ENCODE measurements at places on chromosomes 13 and 19.
A peak's percentile ranks its signal among the peaks of the same experiment; 100 is the strongest.

- no peak for DNase-seq
These were observed 15.6 kb downstream of the NAA16 start for GRCh38 chr13:41326661-41327060.

DNA sequence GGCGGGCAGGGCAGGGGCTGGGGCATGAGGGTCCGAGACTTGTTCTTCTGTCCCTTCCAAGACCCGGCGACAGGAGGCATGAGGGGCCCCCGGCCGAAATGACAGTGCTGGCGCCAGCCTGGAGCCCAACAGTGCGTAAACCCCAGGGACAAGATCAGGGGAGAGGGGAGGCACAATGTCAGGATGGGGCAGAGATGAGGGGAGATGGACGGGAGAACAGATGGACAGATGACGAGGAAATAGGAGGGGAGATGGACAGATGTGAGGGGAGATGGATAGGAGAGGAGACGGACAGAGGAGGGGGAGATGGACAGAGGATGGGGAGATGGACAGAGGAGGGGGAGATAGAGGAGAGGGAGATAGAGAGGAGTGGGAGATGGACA lies 518 bp downstream of the FLT3LG start:
- DNase-seq, result no peak

GRCh38 chr19:55525289-55526101 lies 11.4 kb downstream of the SBK2 start:
- no peak for DNase-seq

GRCh38 chr19:15128162-15128770 lies 21.1 kb downstream of the SYDE1 start:
- DNase-seq, result no peak

DNA sequence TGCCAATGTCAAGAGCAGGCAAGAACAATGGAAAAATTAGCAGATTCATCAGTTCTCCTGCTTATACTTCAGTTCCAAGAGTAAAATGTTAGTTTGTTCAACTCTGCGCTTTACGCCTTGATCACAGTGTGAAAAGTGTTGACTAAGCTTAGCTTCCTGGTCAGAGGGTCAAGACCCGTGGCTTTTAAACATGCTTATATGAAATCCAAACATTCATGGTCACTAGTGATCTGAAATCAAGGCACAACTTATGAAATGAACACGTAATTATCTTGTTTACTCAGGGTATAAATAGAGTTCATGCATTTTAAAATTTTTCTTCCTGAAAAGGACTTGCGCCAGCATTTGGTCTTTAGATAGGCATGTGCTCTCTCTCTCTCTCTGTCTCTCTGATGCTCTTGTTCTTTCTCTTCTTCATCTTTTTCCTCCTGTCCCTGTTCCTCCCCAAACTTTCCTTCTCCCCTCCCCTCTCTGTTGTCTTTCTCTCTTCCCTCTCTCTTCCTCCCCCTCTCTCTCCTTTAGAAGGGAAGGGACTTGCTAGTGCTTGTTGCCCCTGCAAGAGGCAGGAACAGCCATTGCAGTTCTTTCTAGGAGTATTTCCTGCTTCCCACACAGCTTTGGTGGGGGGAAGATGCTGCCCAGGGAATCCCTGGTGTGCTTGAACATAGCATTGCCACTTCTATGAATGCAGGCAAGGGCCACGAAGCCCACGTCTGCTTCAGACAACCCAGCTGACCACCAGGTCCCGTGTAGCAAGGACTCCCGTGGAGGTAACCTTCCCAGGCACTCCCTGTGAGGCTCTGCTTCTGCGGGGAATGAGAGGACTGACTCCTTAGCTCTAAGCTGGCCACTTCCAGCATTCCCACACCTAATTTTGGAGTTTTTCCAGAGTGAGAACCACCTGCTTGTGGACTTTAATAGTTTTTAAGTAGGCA lies 7.1 kb upstream of the ZNF536 start:
- no peak for DNase-seq

DNA sequence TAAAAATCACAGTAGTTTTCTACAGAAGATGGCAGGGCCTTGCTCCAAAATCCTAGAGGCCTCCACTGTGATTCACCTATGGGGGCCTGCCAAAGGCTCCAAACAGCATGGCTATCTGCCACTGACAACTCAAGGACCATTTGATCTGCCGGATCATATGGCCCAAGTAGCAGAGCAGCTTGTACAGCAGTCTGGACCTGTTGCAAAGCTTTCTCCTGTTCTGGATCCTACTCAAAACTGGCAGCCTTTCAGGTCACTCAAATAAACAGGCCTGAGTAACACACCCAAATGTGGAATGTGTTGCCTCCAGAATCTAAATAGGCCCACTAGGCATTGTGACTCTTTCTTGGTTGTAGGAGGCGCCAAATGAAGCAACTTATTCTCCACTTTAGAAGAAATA lies 1049.3 kb downstream of the PCDH9 start:
- no peak for DNase-seq

DNA sequence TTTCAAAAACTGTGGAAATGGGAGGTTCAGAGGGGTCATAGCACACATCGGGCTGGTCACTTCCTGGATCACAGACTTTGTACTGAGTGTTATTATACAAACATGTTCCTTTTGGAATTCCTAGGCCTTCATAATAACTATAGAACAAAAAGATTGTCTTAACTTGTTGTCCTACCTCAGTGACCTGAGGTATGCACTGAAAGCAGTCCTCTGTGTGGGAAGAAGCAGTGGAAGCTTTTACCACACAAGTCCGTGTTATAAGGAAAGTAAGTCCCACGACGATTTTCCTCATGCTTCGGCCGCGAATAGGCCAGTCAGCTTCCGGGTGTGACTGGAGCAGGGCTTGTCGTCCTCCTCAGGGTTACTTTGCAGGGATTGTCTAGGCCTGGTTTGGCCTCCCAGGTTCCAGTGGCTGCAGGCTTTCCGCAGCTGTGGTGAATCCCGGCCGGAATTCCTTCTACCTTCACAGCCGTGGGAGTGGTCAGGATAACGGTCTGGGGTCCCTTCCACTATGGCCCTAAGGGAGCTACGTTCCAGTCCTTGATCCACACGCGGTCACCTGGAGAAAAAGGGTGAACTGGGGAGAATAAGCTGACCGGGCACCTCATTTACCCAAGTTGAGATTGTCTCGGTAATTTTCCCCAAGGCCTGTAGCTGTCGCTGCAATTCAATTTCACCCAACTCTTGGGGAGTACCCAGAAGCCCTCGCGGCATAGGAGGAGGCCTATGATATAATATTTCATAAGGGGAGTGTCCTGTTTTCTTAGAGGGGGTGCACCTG lies 16.0 kb downstream of the NAPSA start:
- DNase-seq, result no peak

- DNase-seq, result no peak
These were observed 8.9 kb upstream of the VSTM2B start for GRCh38 chr19:29516821-29517395.

- no peak for DNase-seq
These were observed 1.7 kb downstream of the B3GNT8 start for GRCh38 chr19:41425174-41426115.

DNA sequence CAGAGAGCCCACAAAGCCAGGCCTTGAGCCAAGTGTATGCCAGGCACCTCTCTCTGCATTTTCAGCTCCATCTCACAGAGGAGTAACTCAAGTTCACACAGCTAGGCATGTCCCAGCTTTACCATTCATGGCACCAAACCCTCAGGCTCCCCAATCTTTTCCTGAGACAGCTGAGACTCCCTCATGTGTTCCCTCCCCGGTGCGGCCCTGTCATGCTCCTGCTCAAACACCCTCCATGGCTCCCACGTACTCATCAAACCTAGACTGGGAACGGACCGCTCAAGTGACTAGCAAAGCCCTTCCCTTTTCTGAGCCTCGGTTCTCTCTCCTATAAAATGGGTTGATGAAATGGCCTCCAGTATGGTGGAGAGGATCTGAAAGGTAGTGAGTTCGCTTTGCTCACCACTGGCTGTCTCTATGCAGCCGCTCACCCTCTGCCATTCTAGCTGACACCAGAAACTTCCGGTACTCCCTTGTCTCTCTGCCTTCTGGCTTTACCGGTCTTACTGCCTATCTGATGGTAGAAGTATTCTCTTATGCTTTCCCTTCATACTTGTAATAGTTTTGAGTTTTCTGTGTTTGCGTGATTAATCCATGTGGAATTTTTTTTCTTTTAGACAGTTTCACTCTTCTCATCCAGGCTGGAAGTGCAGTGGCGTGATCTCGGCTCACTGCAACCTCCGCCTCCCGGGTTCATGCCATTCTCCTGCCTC lies 7.8 kb upstream of the SLC44A2 start:
- DNase-seq, result no peak

DNA sequence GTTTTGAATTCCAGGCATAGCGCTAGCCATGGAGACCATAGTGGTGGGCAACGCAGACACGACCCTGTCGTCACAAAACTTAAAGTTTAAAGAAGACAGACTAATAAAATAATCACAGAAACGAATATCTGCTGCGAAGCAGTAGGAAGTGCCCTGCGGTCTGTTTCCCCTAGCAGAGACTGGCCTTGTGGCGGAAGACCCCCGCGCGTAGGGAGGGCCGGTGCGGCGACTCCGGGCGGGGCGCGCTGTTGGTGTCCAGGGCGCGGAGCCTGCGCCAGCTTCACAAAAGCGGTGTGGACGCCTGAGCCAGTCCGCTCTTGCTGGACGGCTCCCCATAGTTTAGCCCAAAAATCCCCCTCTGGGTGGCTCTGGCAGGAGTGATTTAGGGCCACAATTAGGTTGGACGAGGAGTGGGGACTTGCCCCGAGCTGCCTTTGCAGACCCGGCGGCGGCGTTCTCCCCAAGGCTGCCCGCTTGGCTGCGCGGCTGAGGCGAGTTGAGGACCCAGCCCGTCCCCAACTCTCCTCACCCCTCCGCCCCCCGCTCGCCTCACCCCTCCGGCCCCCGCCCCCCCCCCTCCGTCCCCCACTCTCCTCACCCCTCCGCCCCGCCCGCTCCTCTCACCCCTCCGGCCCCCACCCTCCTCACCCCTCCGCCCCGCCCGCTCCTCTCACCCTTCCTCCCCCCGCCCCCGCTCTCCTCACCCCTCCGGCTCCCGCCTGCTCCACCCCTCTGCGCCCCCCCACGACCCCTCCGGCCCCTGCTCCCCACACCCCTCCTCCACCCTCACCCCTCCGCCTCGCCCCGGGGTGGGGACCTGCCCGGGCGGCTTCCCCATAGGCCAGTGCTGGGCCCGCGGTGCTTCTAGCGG lies 14.2 kb upstream of the LATS2 start:
- DNase-seq, result no peak

- DNase-seq, result no peak
These were observed 20.9 kb downstream of the ZNF536 start for GRCh38 chr19:30393046-30393445.

DNA sequence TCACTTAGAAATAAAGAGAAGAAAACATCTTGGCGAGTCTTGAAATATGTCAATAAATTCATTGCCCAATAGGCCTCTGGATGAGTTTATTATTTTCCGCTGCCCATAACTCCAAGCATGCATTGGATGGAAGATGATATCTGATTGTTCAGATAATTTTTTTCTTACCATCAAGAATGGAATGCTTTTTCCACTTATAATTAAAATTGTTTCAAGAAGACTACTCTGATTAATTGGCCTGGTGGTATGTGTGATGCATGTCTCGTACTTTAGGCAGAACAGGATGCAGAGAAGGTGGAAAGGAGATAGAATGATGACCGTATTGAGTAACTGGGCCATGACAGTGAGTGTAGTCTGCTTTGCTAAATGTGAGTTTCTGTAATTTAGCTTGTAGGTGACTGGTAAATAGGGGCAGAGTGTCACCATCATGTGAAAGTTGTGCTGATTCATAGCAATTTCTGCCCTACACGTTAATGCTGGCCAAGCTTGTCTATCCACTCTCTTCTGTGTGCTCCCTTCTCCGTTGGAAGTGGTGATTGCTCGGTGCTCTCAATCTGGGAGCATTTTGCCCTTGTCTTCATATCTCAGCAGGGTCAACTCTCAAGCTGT lies 13.5 kb upstream of the SPATA13 start:
- no peak for DNase-seq

GRCh38 chr13:91346850-91347201 lies 661 bp upstream of the MIR17HG start:
- peak; percentile 66 for DNase-seq

DNA sequence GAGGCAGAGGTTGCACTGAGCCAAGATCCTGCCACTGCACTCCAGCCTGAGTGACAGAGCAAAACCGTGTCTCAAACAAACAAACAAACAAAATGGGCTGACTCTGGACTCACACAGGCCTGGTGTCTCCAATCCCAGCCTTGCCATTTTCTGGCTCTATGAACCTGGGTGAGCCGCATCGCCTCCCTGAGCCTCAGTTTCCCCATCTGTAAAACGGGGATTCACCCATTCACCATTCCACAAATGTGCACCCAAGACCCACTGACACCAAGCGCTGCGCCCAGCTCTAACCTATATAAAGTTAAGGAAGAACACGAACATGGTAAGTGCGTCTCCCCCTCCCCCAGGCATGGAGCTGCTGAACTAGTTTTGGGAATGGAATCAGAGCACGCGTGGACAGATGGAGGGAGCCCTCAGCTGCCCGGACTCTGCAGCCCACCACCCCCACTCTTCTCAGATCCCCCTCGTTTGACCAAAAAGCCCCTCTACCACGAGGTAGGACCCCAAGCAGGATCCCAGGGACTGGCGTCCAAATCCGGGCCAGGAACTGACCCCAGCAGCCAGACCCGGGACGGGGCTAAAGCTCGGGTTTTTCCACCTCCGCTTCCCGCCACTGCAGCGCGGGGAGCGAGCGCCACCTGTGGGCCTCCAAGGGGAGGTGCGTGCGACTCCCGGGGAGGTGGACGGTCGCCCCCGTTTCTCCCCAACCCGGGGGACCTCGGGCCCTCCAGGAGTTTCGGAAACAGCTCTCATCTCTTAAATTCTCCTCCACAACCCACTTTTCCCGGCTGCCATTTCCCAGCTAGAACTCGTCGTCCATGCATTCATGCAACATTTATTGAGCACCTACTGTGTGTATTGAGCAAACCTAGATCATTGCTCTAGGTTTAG lies 33.0 kb upstream of the ADGRE5 start:
- DNase-seq, result peak; percentile 6

DNA sequence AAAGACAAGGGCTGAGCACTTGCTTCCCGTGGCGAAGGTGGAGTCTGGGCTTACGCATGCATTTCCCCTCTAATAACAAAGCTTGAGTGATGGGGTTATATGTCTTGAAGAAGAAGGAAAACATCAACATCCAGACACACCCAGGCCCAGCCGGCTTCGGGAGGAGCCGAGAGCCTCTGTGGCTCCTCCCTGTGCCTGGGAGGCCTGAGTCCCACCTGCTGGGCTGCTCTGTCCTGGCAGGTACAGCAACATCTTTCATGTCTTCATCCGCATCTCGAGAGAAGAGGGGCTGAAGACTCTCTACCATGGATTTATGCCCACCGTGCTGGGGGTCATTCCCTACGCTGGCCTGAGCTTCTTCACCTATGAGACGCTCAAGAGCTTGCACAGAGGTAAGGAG lies 30.6 kb downstream of the TMEM161A start:
- no peak for DNase-seq

DNA sequence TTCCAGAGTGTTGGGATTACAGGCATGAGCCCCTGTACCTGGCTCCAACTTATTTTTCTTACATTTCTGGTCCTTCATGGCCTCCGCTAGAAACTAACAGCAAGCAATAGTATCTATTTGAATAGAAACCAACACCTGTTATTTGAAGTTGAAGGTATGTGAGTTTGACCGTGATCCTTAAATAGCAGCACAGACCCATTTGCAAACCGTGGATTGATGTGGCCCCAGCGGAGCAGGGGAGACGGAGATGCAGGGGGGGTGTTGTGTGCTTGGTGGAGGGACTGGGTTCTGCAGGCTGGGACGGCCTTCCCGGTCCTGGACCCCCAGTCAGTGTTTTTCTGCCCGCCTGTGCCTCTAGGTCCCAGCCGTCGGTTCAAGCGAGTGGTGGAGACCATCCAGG lies 16.9 kb downstream of the TMEM150B start:
- DNase-seq, result no peak

GRCh38 chr19:56091066-56091490 lies 30.0 kb downstream of the ZNF787 start:
- DNase-seq, result no peak

- no peak for DNase-seq
These were observed 41.0 kb downstream of the POU4F1 start for GRCh38 chr13:78562237-78562889.

Measured in NCI-H345 (cell line).